ENCODE measurements at places on chromosomes 5 and 9.
A peak's percentile ranks its signal among the peaks of the same experiment; 100 is the strongest.

DNA sequence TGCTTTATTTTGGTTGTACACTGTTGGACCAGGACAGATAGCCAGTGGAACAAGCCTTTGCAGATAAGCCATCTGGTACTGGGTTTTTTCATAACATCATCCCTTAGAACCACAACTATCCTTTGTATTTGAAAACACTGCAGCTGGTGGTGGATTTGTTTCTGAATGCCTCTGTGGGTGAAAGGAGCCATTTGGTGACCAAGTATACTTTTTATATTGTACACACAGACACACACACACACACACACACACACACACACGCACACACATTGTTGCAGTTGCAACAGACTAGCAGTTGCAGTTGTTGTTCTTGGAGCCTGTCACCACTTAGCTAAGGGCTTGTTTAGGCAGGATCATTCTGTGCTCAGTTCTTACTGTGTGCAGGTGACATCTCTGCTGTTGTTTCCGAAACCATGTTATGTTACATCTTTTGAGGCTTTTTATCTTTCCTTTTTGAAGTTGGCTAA is 22.9 kb upstream of the CAVIN4 start:
- no peak for DNase-seq

- no peak for DNase-seq
Observed at GRCh38 chr5:73031839-73032238, 76.0 kb downstream of the FCHO2 start.

- no peak for DNase-seq
Observed at GRCh38 chr5:72511774-72512592, 4.8 kb upstream of the ZNF366 start.

GRCh38 chr9:35731415-35732184 is 395 bp downstream of the TLN1 start:
- no peak for DNase-seq

DNA sequence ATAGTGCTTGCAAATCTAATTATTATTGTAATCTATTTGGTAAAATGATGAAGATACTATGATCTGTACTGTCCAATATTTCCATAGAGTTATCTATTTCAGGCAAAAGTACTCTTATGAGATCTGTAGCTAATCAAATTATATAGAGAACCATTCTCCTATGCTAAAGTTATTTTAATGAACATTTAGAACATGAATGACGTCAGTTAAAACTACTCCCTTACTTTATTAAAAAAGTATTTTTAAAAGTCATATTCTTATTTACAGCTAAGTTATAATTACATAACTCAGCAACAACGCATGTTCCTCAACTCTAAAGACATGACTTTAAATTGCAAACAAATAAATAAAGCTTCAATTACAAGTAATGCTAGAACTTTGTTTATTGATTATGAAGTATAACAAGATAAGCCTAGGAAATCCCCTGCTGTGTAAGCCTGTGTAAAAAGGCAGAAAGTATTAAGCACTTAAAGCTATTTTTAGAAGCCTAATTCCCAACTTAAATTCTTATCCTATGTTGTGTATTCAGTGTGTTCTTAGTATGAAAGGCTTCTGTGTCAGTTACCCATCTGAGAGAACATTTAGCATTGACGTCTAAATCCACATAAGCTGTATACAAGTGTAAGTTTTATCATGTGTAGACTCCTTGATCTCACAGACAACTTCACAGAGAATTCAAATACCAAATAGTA is 285.7 kb downstream of the HCN1 start:
- no peak for DNase-seq

- DNase-seq = no peak
Observed at GRCh38 chr5:94228791-94229190, 389.6 kb downstream of the KIAA0825 start.

- DNase-seq = no peak
Observed at GRCh38 chr5:31007672-31008071, 185.8 kb upstream of the CDH6 start.

DNA sequence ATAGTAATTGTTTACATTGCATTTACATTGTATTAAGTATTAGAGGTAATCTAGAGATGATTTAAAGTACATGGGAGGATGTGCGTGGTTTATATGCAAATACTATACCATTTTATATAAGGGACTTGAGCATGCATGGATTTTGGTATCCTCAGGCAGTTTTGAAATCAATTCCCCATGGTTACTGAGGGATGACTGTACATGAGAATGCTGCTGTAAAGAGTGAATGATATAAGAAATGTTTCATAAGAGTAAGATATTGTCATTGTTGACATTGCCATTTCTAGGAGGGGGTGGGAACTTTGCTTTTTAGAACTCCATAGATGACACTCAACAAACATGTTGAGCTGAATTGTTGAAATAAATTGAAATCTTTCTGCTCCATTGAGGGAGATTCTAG is 185.0 kb downstream of the SEMA6A start:
- no peak for DNase-seq

DNA sequence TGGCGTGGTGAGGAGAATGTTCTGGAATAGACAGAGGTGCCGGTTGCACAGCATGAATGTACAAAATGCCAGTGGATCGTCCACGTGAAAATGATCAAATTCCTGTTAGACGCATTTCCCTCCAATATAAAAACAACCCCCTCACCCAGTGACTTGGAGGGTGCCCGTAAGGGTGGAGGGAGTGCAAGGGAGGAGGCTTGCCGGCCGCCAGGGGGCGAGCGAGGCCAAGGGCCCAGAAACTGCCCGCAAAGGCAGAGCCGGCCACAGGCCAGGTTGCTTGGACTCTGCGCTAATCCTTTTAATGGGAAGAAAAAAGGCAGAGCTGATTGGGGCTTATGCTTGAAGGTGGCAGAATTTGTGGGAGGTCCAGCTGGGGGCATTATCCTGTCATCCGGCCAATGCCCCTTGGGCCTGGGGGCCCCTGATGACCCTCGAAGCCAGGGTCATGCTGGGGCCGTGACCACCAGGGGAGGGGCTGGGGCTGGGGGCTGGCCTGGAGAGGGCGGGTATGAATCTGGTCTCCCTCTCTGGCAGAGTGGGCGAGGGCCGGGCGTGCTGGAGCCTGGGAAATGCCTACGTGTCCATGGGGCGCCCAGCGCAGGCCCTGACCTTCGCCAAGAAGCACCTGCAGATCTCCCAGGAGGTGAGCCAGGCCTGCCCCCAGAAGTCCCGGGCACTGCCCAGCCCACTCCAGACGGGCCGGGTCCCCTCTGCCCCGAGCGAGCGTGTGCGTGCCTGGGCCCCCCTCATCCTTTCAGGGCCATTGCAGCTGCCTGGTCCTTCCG is 12.0 kb downstream of the GPSM1 start:
- DNase-seq = peak; percentile 39

GRCh38 chr9:96004379-96004778 is 128.9 kb downstream of the ERCC6L2 start:
- no peak for DNase-seq

- no peak for DNase-seq
Observed at GRCh38 chr9:93869863-93870262, 85.3 kb downstream of the BARX1 start.

DNA sequence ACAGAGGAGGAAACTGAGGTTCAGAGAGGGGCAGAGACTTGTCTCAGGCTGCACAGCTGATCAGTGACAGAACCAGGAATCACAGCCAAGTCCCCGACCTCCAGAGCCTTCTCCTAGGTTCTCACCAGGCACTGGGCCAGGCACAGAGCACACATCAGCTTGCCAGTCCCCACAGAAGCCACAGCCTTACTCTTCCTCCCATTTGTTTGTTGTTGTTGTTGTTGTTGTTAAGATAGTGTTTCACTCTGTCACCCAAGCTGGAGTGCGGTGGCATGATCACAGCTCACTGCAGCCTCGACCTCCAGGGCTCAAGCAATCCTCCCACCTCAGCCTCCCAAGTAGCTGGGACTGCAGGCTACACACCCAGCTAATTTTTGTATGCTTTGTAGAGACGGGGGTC is 41.4 kb downstream of the NAIF1 start:
- DNase-seq = no peak

- DNase-seq = no peak
Observed at GRCh38 chr5:128169401-128170017, 85.9 kb downstream of the SLC12A2 start.

- DNase-seq = no peak
Observed at GRCh38 chr5:50667023-50667652, 701 bp downstream of the PARP8 start.

DNA sequence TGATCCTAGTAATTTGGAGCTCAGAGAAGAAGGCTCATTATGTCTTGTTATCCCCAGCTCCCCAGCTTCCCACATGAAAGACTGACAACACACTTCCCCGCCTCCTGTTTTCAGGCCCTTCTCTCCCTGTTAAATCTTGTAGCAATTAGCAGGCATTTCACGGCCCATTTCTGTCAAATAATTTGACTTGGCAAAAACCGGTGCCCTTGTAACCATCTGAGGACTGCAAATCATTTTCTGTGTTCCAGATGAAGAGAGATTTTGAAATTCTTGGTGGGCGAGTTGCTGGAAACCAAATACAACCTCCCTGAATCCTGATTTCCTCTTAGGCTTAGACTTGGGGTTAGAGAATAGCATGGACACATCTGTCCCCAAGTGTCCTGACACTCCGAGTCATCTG is 109.7 kb downstream of the MSX2 start:
- no peak for DNase-seq

- DNase-seq = no peak
Observed at GRCh38 chr9:6619909-6620308, 25.6 kb downstream of the GLDC start.

- no peak for DNase-seq
Observed at GRCh38 chr5:93894601-93895354, 153.4 kb upstream of the POU5F2 start.

DNA sequence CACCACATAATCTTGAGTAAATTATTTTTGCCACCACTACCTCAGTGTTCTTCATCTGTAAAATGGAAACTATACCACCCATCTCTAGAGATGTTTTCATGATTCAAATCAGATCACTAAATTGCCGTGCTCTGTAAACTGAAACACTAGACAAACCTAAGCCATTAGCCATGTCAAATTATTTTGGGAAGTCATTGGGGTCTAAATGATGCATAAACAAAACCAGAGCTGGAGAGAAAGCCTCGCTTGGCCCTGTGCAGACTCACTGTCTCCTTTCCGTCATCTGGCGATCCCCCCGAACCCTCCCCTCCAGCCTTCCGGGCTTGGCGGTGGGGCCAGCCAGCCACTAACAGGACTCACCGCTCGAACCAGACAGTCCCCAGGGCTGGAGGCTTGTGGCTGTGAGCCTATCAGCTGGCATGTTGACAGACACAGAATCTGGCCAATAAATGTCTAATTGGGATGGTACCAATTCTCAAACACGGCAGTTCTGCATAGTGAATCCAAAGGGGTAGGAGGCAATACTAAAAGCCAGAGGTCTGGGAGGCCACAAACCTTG is 256.5 kb downstream of the SEC61B start:
- DNase-seq = no peak

DNA sequence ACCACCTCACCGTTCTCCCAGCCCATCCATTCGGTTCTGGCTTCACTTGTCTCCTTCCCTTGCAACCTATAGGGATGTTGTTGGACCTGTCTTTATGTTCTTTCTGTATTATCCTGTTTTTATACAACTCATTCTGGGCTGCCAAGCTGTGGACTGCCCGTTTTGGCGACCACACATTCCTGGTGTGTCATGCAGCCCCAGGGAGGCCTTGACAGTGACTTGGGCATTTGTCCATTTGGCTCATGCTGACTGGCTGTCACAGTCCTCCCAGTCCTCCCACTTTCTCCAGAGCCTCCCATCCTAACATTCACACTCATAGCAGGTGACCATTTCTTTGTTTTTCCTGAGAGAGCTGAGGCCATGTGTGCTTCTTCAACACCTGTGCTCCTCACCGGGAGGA is 136.4 kb downstream of the SLF1 start:
- no peak for DNase-seq

DNA sequence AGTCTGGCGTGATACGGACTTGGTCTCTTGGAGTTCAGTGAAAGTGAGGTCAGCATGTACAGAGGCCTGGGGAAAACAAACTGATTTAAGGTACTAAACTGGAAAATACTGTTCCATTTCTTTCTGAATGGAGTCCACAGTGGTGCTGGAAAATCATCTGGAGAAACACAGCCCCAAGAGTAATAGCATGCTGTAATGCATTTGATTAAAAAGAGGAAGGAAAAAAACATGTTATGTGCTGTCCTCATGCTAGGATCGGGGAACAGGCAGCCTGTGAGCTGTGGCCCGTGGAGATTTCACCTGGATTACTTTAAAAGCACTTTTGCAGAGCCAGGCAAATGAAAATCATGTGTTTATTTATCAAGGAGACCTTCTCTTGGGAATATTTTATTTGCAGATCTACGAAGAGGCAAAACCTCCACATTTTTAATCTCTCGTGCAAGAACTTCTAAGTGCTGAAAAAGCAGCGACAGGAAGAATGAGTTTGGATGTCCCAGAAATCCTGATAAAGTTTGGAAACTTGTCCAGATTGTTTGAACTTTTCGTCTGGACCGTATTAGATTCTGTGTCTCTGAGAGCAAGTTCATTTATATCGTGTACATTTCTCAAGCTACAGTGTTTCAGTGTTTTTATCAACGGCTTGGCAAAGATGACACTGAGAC is 228.8 kb downstream of the GAS1 start:
- no peak for DNase-seq

DNA sequence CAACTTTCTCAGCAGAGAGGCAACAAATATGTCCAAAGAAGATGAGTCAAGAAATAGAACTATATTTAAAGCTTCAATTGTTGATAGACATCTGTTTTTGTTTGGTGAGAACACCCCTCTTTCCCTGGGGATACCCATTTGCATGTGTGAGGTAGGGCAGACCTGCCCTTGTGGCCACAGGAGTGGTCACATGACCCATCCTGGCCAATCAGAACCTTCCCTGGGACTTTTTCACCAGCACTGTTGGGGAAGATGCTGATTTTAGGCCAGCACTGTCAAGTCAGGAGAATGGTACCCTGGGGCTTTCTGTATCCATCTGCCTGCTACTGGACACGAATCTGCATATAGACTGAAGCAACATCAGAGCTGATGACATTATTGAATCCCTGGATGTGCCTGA is 211.2 kb downstream of the CDK5RAP2 start:
- DNase-seq = no peak

GRCh38 chr9:89361031-89361430 is 42.7 kb downstream of the SECISBP2 start:
- DNase-seq = no peak

DNA sequence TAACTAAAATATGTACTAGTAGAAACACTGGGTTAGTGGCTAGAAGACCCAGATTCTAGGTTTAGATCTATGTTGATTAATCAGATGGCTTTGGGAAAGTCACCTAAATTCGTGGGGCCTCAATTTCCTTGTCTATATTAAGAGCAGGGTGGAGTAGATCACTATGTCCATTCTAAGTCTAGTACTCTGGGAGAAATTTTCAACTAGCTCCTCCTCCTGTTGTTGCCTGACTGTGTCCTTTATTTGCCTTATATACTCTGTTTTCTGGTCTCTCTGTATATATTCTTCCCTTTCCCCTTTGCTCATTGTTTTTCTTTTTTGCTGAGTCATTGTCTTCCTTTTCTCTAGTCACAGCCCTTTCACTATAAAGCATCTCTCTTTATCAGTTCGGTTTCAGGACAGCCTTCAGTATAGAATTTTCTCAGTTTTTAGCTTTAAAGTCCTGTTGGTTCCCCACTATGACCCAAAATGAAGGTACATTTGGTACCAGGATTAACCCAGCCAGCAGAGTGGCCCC is 44.5 kb upstream of the CDH6 start:
- DNase-seq = no peak

All from C1 segment of cervical spinal cord (tissue), 14 donors.